Astrocyte of the hippocampus (primary cell): ENCODE measurements at places on chromosomes 6 and 20.
A peak's percentile ranks its signal among the peaks of the same experiment; 100 is the strongest.

- DNase-seq = no peak
These were observed at the start of gene ALDH8A1 for GRCh38 chr6:134949927-134950326. TSS of gene ALDH8A1 (minus strand) at chr6:134950101. CDS start at chr6:134950053, 48 bp downstream.

- no peak for DNase-seq
These were observed 859 bp upstream of the SMIM29 start for GRCh38 chr6:34249469-34250261.

GRCh38 chr6:69729870-69730449, 66.8 kb downstream of the LMBRD1 start:
- peak; percentile 10 for DNase-seq

GRCh38 chr6:26157251-26158075, 70.2 kb downstream of the HFE start:
- no peak for DNase-seq

DNA sequence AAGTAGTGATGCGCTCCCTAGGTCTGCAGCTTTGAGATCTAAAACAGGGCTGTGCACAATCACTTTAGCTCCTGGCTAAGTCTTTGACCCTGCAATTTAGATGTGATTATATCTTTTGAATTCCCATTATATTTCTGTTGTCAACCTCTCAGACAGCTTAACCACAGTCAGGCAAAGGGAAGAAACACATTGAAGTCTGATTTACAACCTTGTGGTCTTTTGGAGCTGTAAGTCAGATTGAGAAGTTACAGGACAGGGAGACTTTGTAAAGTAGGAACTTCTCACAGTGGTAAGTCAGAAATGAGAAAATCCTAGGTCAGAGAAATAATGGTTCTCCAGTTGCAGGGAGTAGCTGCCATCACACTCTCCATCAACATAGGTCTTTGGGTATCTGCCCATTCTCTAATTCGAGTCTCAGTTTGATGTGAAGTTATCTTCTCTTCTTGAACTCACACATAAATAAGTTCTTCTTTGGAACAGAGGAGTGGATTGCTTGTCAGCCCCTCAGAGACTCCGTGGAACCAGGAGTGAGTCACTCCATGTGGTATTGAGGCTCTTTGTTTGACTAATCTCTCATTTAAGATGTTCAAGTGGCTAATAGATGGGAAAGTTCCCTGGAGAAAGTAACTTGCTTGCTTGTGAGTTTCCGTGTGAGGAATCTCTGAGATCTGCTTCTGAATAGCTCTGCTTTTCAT, 35.0 kb upstream of the SGK1 start:
- peak; percentile 86 for DNase-seq

DNA sequence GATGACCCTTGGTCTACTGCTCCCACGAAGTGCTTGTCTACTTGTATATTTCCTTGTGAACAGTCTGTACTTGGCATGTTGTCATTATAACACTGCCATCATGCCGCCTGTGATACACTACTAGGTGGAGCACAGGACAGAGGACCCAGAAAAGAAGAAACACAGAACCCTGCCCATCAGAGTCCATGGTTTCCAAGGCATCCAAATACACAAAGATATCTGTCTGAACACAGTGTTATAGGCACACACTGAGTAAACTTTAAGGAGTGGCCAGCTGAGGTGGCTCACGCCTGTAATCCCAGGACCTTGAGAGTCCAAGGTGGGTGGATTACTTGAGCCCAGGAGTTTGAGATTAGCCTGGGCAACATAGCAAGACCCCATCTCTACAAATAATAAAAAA, 110.5 kb upstream of the SLC2A12 start:
- no peak for DNase-seq

DNA sequence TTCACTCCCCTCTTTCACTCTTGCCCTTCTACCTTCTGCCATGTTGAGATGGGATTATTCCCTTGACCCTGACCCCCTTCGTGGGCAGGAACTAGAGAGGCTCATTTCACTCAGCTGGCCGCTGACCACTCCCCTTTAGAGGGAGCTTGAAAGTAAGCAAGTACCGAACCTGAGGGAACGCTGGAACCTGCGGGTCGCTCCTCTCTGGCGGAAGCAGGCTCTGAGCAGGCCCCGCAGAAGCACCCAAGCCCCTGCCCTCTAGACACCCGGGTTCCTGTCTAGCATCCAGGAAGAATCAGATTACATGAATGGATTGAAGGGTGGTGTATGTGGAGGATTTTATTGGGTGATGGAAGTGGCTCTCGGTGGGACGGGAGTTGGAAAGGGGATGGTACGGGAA, 11.9 kb upstream of the MYCT1 start:
- no peak for DNase-seq

GRCh38 chr6:92701425-92702096, 717.8 kb downstream of the EPHA7 start:
- no peak for DNase-seq

GRCh38 chr6:34098045-34098936, 47.6 kb downstream of the GRM4 start:
- no peak for DNase-seq

- DNase-seq = peak; percentile 37
These were observed 14.8 kb upstream of the TENT5A start for GRCh38 chr6:81767163-81767891.

DNA sequence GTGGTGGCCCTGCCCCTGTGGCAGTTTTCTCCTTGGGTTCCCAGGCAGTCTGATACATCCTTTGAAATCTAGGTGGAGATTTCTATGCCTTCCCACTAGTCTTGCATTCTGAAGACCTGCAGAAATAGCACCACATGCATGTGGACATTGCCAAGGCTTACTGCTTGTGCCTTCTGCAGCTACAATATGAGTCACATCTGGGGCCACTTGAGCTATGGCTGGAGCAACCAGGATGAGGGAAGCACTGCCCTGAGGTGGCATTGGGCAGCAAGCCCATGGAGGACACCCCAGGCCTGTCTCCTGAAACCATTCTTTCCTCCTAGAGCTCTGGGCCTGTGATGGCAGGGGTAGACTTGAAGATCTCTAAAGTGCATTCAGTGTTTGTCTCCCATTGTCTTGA, 15.7 kb upstream of the HLA-DQB2 start:
- DNase-seq = no peak

DNA sequence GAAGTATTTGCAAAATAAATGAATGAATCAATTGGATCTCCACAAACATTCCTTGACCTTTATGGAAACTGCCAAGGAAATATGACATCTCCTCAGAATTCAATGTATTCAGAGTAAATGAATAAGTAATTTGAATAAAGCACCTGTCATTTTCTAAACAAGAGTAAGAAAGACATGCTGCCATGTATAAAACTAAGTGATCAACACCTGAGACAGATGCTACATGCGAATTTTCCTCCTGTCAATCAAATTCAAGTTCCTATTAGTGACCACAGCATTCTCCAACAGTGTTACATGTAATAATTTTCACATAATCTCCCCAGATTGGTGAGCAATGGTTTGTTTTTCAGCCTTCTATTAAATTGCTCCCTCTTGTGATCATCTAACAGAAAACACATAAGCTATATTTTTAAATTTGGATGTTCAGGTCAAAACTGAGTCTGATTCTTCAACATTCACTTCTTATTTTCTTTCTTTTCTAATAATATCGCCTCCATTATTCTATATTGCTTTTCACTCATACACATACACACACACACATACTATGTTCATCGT, 163.2 kb upstream of the RNF217 start:
- DNase-seq = no peak

GRCh38 chr6:75896526-75896925, 147.5 kb downstream of the MYO6 start:
- peak; percentile 7 for DNase-seq

DNA sequence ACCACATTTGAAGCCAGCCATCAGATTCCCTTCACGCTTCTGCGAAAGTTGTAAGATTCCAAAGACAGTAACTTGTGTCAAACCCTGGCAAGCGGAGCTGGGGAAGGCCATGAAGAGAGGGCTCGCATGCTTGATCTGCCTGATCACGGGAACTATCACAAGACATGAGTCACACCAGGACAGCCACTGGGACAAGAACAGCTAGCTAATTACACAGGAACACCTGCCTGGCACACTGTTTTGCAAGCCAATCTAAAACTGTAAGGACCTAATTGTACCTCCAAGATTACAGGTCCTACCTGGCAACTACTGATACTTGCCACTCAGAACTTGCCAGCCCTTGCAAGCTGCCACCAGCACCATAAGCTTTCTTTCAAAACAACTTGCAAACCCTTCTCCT, 289.3 kb downstream of the KIF16B start:
- no peak for DNase-seq

GRCh38 chr6:36118550-36119107, 11.7 kb upstream of the MAPK13 start:
- DNase-seq = no peak

DNA sequence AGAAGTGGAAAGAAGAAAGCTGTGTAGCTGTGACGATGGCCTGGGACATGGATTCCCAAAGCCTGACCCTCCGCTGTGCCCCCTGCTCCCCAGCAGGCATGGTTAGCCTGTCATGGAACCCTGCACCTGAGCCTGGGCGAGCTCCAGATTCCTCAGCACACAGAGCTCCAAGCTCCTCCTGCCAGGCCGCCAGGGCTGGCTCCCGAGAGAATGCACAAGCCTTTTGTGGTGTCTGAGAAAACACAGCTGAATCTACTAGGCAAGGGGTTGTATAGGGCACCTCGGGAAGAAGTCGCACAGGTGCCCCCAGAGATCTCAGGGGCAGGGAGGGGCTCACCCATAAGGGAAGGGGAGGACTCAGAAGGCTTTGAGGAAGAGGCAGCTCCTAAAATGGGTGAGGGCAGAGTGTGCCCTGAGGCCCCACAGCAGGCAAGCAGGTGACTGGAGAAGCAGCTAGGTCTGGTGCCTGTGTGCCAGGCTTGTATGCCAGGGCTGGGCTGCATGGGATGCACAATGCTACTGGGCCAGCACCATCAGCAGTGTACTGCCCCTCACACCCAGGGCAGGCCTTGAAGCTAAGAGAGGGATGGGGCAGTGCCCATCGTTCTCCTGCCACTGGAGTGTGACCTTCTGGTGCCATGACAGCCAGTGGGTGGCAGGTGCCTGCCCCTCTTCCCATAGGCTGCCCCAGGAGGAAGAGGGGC, 64.3 kb upstream of the CD93 start:
- no peak for DNase-seq

- no peak for DNase-seq
These were observed 307.5 kb downstream of the EYS start for GRCh38 chr6:65399355-65400084.

DNA sequence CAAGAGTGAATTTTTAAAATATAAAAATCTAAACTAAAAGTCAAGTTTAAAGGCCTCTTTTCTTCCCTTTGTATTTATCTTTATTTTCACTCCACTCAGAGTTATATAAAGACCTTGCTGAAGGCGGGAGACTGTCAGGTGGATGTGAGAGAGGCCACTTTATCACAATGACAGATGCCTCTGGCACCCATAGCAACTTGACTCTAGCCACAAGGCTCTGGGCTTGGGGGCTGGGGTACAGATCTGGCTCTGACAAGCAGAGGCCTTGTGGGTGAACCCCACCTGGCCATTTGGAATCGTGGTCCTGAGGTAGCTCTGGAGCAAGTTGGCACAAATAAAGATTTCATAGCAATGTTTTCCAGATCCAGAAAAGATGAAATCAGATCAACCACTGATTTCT, 417.2 kb downstream of the RFPL4B start:
- DNase-seq = no peak

GRCh38 chr20:33601861-33602260, 60.3 kb upstream of the C20orf144 start:
- DNase-seq = peak; percentile 42

DNA sequence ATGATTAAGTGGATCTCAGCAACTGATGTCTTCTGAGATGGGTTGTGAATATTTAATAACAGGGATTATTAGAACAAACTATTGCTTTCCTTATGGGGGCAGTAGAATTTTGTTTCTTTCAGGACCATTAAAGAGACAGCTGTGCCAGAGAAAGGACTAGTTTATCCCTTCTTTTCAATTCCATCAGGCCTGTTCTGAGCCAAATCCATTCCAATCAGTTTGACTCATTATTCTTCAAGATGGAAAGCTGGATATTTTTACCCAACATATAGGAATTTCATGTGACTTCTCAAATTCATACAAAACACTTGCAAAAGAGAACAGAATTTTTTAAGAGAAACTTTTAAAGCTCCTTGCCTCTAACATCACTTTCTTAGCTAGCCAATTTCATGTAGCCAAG, 722.0 kb upstream of the FLRT3 start:
- no peak for DNase-seq

GRCh38 chr6:30690403-30691207, at the start of gene NRM:
TSS of gene NRM (minus strand) at chr6:30690984. CDS start at chr6:30690974, 10 bp downstream.
- DNase-seq = peak; percentile 94

GRCh38 chr20:32521780-32522525, 63.2 kb downstream of the NOL4L start:
- peak; percentile 84 for DNase-seq

- DNase-seq = no peak
These were observed 37.6 kb upstream of the BLCAP start for GRCh38 chr20:37565134-37565811.

GRCh38 chr6:93389192-93389591, 30.2 kb downstream of the EPHA7 start:
- DNase-seq = no peak

GRCh38 chr6:14767226-14767625, 478.6 kb upstream of the JARID2 start:
- DNase-seq = no peak

- DNase-seq = peak; percentile 34
These were observed 26.7 kb downstream of the MDN1 start for GRCh38 chr6:89792881-89793280.

GRCh38 chr20:38607351-38607750, 5.7 kb downstream of the ARHGAP40 start:
- DNase-seq = no peak

GRCh38 chr6:155223646-155224451, 40.0 kb upstream of the CLDN20 start:
- peak; percentile 78 for DNase-seq
